ENCODE measurements at places on chromosomes 16 and 17.

DNA sequence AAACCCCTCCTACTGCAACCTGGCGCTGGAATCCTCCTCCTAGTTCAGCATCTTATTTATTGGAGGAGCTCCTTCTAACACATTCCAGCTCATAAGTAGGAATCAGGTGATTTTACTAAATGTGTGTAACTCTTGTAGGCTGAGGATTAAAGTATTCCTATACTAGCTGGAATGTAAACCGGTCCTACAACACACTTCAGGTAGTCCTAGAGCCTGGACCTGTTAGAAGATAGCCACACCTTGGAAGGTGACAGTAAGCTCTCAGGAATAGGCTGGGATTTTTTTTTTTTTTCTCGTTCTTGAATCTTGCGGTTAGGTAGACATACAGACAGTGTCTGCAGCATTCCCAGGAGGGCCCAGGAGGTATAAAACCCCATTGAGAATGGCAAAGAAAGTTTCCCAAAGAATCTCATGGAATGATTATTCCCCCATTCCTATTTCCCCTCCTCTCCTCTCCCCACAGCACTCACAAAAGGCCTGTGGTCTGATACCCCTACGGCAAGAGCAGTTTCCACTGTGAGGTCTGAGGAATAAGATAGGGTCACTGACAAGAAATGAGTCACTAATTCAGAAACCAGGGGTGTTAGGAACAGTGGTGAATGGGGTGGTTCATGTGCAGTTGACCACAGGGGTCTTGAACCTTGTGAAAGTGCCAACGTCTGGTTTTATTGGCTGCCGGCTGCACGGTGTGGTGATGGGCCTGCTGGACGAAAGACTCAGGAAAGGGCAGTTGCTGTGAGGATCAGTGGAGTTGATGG lies 267.1 kb downstream of the UTP18 start:
- DNase-seq = no peak

DNA sequence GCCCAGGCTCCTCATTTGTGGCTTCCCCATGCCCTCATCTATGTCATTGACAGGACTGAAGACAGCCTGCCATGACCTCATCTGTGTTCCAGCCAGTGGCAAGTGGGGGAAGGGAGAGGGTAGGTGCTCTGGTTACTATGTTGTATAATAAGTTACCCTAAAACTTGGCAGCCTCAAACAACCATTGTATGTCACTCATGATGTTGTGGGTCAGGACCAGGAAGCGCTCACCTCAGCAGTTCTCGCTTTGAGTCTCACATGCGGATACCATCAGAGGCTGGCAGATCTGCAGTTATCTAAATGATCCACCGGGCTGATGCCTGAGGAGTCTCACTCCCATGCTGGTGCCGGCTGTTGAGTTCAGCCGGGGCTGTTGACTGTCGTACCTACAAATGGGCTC lies 89.0 kb upstream of the TMEM97 start:
- peak; percentile 40 for DNase-seq

DNA sequence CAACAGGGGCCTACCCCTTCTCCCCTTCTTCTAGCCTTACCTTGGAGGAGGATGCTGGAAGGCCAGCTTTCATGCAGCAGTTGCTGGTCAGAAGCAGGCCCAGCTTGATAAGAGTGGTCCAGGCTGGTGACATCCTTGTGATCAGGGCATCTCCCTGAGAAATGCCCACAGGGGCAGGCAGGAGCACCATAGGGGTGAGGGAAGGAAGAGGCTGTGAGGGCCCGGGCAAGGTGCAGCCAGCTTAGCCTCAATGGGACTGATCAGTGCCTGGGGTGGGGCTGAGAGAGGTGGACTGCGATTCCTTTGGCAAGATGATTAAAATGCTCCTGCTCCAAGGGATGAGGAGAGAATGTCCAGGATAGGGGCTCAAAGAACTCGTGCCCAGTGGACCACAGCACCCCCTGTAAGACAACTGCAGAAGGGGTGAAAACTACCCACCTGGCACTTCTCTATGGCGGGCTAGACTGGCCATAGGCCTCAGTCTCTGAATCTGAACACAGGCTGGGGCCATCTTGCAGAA lies 9.5 kb upstream of the GALK1 start:
- no peak for DNase-seq

DNA sequence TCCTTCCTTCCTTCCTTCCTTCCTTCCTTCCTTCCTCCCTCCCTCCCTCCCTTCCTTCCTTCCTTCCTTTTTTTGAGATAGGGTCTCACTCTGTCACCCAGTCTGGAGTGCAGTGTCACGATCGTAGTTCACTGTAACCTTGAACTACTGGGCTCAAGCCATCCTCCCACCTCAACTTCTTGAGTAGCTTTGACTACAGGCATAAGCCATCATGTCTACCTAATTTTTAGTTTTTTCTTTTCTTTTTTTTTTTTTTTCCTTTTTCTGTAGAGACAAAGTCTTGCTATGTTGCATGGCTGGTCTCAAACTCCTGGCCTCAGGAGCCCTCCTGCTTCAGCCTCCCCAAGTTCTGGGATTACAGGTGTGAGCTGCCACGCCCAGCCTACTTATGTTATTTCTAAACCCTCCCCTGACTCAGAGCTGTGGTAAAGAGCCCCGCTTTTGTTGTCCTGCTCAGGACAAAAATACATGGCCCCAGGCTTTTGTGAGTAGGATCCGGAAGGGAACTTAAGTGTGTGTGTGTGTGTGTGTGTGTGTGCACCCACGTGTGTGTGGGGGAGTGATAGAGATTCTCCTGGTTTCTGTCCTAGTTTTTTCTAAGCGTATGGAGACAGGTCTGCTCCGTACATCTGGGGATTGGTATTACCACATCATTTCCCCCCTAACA lies 67.1 kb downstream of the PRKCB start:
- no peak for DNase-seq

DNA sequence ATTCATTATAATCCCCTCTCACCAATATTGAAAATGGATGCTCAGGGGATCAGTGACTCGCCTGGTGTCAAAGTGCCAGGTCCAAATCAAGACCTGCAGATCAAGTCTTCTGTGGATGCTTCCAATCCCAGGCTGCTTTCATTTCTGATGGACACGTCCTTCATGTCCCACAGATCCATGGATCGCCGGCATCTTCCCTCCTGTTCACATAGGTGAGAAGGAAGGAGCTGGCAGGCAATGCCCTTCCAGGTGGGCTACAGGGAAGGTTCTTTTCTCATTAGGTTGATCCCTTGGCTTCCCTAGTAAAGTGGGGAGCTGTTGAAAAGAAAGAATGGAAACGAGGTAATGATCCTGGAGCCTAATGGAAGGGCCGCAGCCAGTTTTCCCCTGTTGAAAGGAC lies 159.7 kb upstream of the RPH3AL start:
- DNase-seq = no peak

GRCh38 chr17:27663936-27664605 lies 33.1 kb downstream of the LGALS9 start:
- no peak for DNase-seq

DNA sequence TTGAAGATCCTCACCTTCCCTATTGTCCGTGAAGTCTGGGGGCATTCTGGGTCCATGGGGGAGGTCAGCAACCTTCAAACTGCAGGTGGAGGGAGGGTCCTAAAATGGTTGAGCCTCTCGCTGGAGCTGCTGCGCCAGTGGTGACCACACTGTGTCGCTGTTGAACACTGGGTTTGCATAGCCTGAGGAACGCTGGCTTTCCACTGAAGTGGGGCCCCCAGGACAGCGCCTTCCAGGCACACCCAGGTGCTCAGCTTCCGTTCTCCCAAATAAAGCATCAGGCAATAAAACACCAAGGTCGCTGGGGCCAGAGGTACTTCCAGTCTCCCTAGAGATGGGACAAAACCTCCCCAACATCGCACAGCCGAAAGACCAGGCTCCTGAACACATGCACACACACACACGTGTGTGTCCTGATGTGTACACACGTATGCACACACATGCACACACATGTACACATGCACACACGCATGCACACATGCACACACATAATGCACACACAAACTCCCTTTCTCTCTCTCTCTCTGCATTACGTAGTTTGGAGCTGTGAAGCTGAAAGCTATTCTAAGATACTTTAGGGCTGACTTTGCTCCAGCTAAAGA lies 120.6 kb downstream of the IRF8 start:
- no peak for DNase-seq

DNA sequence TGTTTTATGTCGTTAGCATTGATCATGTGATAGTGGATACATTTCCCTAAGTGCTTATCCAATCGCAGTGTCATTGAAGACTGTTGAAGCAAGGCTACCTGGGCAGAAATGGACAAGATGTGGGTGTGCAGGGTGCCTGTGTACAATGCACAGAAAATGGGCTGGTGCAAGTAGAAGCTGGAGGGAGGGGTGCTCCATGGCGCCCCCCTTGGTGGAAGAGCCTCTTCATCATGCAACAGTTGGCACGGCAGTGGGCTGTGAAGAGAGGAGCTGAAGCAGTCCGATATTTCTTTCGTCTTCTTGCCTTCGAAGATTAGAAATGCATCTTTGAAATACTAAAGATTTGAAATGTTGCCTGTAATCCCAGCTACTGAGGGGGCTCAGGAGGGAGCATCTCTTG lies 100.5 kb downstream of the PLCG2 start:
- no peak for DNase-seq

- DNase-seq = no peak
Measured at GRCh38 chr16:63129411-63130125, 1093.3 kb upstream of the CDH8 start.

GRCh38 chr17:55742272-55743102 lies 8.4 kb upstream of the PCTP start:
- no peak for DNase-seq

DNA sequence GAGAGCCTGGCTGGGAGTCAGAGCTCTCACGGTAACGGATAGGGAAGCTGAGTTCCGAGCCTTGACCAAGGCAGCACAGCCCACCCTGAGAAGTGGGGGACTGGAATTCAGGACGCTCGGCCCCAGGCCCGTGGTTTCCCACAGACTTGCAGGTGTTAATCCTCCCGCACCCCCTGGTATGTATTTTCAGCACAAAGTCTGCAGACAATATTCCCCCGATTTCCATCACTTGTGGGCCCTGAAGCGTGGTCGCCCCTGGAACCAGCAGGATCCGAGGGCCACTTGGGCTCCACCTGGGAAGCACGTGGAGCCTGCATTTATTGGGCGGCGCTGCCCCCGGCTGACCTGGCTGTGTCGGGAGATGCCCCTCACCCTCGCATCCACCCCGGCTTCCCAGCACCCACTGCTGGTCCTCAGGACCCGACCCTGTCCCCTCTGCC lies 60.2 kb downstream of the WSB1 start:
- no peak for DNase-seq

Data from kidney (tissue), 22 donors.